ENCODE measurements at places on chromosomes 2 and 18.

GRCh38 chr2:7394195-7394594, 477.0 kb downstream of the RNF144A start:
- DNase-seq = no peak

DNA sequence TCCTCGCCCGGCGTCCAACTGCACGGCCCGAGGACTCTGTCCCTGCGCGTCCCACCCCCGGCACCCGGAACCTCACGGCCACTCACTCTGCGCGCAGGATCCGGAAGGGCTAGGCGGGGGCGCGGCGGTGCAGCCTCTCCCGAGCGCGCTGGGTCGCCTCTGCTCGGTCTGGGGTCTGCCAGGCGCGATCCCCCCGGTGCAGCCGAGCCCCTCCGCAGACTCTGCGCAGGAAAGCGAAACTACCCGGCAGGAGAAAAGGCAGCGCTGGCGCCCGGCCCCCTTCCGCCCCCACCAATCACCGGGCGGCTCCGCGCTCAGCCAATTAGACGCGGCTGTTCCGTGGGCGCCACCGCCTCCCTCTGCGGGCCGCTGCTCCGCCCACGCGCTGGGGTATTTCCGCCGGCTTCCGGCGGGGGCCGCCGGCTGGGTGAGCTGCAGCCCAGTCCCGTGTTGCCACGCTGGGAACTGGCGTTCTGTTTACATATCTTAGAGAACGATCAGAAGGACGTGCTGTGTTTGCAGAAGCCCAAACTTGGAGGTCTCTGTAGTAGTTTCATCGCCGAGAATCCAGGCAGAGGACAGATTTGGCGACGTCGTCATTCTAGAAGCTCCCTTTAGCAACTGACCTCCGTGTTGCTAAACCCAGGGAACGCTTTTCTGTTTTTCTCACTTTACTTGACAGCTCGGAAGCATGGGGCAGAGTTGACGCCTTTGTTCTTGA, at the start of gene STAT1:
TSS of gene STAT1 (minus strand) at position 240 of the 721 bp plus-strand sequence. CDS start 4,168 bp downstream, outside the sequence.
- DNase-seq = peak; percentile 96

GRCh38 chr2:110095994-110096633, 19.5 kb downstream of the MALL start:
- DNase-seq = no peak

DNA sequence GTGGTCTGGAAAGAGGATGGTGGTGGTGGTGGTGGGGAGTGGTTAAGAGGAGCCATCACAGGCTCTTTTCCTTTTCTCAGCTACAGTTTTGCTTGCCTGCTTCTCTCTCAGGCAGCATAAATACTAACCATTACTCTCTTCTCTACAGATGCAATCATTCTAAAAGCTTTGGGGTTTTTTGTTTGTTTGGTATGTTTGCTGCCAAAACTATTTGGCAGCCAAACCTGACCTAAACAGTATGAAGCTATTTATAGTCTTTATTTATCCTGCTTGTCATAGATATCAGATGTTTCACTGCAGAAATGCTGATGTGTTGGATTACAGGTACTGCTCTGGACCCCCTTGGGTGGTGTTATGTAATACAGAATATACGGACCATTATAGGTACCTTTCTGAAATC, 15.3 kb downstream of the SIX3 start:
- DNase-seq = no peak

DNA sequence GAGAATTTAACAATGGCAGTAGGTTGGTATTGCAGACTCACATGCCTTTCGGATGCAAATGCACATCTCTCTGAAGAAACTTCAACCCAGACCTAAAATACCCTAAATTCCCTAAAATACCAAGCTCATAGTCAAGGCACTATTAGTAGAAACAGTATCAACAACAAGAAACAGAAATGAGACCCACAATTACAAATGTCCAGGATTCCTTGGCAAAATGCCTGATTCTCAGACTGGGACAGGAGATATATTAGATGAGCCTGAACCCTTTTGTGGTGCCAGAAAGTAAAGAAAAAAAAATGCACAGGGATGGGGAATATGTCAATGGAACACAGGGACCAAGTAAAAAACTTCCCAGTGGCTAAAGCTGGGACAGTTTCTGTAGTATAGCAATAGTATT, 77.2 kb downstream of the NAT8 start:
- DNase-seq = no peak

- DNase-seq = no peak
These were observed 10.6 kb downstream of the CFAP210 start for GRCh38 chr2:169683425-169684134.

DNA sequence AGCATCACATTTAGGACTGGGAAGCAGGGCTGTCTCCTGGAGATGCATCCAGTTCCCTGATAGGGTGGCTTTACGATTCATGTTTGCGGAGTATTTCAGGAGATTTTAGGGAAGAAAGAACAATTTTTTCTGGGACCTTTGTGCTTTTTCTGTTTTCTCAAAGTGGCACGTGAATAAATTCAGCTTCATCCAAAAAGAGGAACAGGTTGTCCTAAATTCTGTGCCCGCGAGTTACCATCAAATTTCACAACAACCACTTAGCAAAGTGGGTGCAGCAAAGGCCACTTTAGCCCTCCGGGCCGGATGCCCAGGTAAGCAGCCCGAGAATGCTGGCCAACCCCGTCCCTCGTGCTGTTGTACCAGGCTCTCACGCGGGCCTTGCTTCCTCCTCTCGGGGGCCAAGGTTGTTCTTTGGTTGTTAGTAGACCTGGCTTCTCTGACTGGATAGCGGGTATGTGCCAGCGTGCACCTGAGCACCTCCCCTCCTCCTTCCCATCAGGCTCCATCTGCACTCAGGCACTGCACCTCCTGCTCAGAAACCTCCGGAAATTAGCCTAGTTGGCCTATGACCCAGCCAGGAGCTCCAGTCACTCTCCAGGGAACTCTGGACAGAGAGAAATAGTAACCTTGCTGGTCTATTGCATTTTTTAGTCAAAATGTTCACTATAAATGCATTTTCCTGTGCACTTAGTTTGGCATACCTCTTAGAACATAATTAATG, 83.0 kb downstream of the CMPK2 start:
- DNase-seq = no peak

- DNase-seq = no peak
These were observed 74.0 kb upstream of the LHCGR start for GRCh38 chr2:48829569-48829968.

DNA sequence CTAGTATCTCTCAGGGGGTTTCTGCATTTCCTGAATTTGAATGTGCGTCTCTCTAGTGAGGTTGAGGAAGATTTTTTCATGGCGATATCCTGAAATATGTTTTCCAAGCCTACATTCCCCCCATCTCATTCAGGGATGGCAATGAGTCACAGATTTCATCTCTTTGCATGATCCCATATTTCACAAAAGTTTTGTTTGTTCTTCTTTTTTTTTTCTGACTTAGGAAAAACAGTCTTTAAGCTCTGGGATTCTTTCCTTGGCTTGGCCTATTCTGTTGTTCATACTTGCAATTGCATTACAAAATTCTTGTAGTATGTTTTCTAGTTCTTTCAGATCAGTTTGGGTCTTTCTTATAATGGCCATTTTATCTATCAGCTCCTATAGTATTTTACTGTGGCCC, 136.5 kb downstream of the DSEL start:
- no peak for DNase-seq

GRCh38 chr2:113697516-113697915, 58.9 kb downstream of the SLC35F5 start:
- no peak for DNase-seq

- no peak for DNase-seq
These were observed 36.0 kb upstream of the BIN1 start for GRCh38 chr2:127142663-127143630.

DNA sequence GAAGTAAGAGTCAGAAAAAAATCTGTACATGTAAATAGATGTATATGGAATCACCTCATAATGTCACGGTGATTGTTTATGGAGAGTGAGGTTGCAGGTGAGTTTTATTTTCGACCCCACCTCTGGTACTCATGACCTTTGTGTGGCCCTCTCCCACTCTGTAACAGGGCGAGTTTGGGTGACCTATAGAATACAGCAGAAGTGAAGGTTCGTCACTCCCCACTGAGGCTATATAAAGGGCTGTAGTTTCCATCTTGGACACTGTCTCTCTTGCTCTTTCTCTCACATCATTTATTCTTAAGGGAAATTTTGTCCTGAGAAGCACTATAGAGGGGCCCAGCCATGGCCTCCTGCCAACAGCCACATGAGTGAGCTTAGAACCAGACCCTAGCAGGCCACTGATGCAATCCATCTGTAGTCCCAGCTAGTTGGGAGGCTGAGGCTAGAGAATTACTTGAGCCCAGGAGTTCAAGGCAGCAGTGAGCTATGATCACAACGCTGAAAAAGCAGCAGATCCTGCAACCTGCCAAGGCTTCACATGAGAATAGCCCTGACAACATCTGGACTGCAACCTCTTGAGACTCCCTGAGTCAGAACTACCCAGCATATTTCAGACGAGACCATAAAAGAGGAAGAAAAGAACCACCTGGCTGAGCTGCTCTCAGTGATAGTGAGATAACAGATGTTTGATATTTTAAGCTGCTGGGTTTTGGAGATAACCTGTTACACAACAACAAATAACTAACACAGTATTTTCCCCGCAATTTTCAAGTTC, 74.3 kb upstream of the SLC1A4 start:
- no peak for DNase-seq

DNA sequence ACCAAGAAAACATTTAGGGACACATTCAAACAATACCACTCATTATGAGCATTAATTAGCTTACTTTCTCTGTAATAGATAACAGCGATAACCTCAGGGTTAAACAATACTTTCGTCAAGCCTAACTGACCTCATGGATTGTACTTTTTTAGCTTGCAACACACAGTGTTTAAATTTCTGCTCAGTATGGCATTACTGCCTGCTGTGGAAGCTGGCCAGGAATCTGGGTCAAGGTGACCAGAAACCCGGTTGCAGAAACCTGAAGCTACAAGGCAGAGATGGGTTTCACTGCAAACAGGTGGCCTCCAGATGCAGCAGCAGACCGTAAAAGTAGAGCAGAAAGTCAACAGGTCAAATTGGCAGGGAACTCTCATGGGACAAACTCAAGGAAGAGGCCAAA, 123.8 kb upstream of the FHL2 start:
- no peak for DNase-seq

GRCh38 chr18:67135981-67136380, 380.5 kb downstream of the DSEL start:
- DNase-seq = no peak

DNA sequence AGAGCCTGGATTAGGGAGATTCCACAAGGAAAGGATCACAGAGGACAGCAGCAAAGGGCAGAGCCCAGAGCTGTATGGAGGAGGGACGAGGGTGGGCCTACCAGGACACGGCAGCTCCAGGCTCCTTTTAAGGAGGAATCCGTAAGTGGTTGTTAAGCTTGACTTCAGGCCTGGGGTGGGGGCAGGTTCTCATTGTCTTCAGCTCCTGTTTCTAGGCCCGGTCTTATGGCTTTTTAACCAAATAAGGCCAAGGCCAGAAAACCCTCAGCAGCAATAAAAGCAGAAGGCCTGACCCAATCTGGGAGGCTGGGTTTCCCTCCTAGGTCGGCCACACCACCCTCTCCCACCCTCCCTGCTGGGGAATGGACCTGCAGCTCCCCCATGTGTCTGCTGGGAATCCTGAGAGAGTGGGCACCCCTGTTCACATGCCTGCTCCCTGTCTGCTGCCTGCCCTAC, 111.2 kb downstream of the PLB1 start:
- DNase-seq = no peak

- DNase-seq = no peak
These were observed 39.1 kb upstream of the B3GNT7 start for GRCh38 chr2:231356466-231356844.

DNA sequence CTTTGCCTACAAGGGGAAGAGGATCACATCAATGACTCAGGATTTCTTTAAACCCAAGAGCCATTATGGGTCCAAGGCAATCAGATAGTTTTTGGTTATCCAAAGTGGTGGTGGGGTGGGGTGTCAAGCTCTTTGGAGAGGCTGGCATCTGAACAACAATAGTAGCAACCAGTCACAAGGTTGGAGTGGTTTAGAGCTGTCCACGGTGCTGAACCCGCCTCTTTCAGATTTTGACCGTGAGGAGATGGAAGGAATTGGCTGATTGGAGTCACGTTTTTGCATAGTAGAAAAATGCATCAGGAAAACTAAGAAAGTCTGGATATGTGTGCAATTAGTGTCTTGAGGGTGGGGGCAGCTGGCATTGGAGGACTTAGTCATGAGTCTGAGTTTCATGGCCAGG, 159.9 kb downstream of the LOXHD1 start:
- DNase-seq = no peak

DNA sequence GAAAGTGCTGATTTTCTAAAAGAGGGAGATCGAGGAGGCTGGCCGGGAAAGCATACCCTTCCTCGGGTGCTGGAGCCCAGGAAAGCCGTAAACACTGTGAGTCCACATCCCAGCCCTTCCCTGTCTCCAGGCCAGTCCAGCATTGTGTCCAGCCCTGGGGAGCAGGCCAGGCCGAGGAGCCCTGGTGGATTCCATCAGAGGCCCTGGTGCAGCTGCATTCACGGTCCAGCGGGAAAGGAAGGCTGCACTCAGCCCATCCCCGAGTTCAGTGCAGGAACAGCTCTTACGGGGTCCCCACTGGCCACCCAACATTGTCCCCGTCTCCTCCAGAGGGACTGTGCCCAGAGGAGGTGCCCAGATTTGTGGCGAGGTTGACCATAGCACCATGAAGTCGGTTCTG, 218.6 kb downstream of the KLHL29 start:
- no peak for DNase-seq

- no peak for DNase-seq
These were observed 550.7 kb downstream of the RNF144A start for GRCh38 chr2:7467782-7468447.

DNA sequence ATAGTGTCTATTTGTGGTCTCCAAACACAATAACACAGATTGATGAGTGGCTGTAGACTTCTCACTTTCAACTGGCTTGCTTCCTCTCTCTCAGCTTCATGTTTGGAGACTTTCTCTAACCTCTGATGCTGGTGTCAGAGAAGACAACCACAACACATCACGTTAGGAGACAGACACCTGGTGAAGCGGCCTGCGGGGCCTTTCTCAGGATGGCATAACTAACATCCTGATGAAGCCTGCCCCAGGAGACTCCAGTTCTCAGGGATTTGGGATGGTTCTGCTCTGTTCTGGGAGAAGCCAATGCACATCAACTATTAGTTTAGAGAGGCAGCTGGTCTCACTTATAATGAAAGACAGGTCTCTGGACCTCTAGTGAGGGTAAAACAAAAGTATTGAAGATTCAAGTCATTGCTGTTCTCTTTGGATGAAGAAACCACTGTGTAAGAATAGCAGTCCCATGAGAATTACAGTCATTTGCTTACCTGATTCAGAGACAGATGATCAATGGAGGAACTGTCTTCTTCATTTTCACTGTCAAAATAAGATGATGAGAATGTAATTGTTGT, 2.0 kb downstream of the IL1A start:
- no peak for DNase-seq

GRCh38 chr2:109143214-109144187, 14.5 kb downstream of the SH3RF3 start:
- peak; percentile 30 for DNase-seq

GRCh38 chr2:132909427-132909826, 239.4 kb upstream of the LYPD1 start:
- no peak for DNase-seq

DNA sequence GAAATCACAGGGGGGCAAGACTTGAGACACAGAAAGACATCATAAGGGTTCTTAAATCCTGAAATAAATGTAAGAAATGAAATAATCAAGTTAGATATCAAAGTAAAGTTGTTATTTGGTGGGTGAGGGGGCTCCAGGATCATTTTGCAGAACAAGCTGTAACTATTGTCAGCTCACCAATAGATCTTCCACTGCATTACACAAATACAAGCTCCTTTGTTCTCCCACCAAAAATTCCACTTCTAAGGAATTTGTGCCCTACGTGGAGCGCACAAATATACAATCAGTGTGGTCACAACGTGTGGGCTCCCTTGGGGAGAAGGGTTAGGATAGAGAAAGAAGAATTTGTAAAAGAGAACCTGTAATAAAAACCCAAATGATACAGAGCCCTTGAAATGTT, 19.2 kb upstream of the GALNT5 start:
- DNase-seq = no peak
